ENCODE measurements at places on chromosomes 2 and 18. TPM values are rescaled to one million over a fixed set of nuclear protein-coding genes. Genes with fewer than 3 reads are reported as not detected.

Gene TSPYL6
- total RNA-seq, result not detected

Gene ARL5A
- total RNA-seq, result 56.0 TPM

Gene HOXD1
- not detected for total RNA-seq

Gene NDUFS1
- 126 TPM for total RNA-seq

Gene RAD51AP2
- not detected for total RNA-seq

Gene BCS1L
- 28.5 TPM for total RNA-seq

Gene CXCR1
- total RNA-seq, result not detected

Gene CYP27C1
- total RNA-seq, result under 0.01 TPM

Gene HTRA2
- 38.6 TPM for total RNA-seq

Gene COPS7B
- 18.7 TPM for total RNA-seq

Gene ALK
- total RNA-seq, result 0.07 TPM

Gene UPP2
- total RNA-seq, result not detected

Gene PLB1
- total RNA-seq, result 1.3 TPM

Gene UBE2F
- total RNA-seq, result 38.1 TPM

Gene ALPP
- not detected for total RNA-seq

Gene ECEL1
- total RNA-seq, result not detected

Gene TUBB6
- 702 TPM for total RNA-seq

Gene CRYBA2
- not detected for total RNA-seq

Gene ARMC9
- 246 TPM for total RNA-seq

Gene FNDC4
- total RNA-seq, result 52.9 TPM

Gene DGUOK
- total RNA-seq, result 50.7 TPM

Gene INPP4A
- total RNA-seq, result 36.6 TPM

Gene KIAA1328
- 4.0 TPM for total RNA-seq

Gene DOCK10
- total RNA-seq, result 37.3 TPM

Gene CRIM1
- 576 TPM for total RNA-seq

Gene LYPD1
- total RNA-seq, result 12.8 TPM

Gene TM4SF20
- not detected for total RNA-seq

Gene MAL
- total RNA-seq, result not detected

Gene NIFK
- 21.9 TPM for total RNA-seq

Gene EML6
- 1.2 TPM for total RNA-seq

Gene CD28
- total RNA-seq, result not detected

Gene CNTNAP5
- not detected for total RNA-seq

Gene FEV
- not detected for total RNA-seq

Gene CHN1
- total RNA-seq, result 9.6 TPM

Gene MBOAT2
- total RNA-seq, result 51.4 TPM

Gene ZAP70
- total RNA-seq, result 0.13 TPM

Gene UGT1A3
- not detected for total RNA-seq

Gene CRYGD
- total RNA-seq, result not detected

Gene ZNF385B
- total RNA-seq, result not detected
